ENCODE measurements at places on chromosomes 13 and 19. TPM values are rescaled to one million over a fixed set of nuclear protein-coding genes. Genes with fewer than 3 reads are reported as not detected.

DNA sequence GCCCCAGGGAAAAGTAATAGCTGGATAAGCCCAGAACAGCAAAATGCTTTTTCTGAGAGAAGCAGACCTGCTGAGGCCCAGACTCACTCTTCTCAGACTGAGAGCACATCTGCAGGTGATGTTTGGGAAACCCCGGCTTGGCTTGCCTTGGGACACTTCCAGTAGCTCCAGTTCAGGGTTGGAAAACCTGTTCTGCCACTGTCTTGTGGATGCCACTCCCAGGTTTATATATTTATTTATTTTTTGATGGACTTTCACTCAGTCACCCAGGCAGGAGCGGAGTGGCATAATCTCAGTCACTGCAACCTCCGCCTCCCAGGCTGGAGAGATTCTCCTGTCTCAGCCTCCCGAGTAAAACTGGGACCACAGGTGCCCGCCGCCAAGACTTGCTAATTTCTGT lies 8.0 kb upstream of the SMARCA4 start:
- no peak for DNase-seq

DNA sequence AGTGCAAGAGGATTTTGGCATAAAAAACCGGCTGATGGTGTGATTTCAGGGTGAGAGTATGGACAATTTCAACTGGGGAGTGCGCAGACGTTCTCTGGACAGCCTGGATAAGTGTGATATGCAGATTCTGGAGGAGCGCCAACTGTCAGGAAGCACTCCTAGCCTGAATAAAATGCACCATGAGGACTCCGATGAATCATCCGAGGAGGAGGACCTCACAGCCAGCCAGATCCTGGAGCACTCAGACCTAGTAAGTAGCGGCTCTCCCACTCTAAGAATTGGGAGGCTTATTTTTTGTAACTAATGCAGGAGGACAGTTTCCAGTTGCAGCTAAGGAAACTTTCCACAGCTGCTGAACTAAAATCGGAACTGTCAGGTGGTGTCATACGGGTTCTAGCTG lies 53.6 kb downstream of the ZAR1L start:
- DNase-seq: peak; percentile 79

- no peak for DNase-seq
Observed at GRCh38 chr19:40673397-40673796, 17.1 kb downstream of the NUMBL start.

GRCh38 chr19:32720216-32720935 lies 809 bp downstream of the TDRD12 start:
- no peak for DNase-seq

- DNase-seq: no peak
Observed at GRCh38 chr13:99218545-99218944, 17.9 kb downstream of the UBAC2 start.

- peak; percentile 67 for DNase-seq
Observed at GRCh38 chr19:1373534-1374249, 10.0 kb upstream of the NDUFS7 start.

GRCh38 chr13:78100486-78100885 lies 181.9 kb upstream of the EDNRB start:
- peak; percentile 2 for DNase-seq

DNA sequence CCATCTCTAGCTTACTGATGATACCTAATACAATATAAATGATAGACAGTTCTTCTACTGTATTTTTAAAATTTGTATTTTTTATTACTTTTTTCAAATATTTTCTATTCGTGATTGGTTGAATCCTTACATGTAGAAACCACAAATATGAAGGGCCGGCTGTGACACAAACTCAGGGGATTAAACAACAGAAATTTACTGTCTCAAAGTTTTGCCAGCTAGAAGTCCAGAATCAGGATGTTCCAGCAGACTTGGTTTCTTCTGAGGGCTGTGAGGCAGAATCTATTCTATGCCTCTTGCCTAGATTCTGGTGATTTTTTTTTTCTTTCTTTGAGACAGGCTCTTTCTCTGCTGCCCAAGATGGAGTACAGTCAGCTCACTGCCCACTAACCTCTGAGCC lies 13.8 kb downstream of the FPR1 start:
- no peak for DNase-seq

DNA sequence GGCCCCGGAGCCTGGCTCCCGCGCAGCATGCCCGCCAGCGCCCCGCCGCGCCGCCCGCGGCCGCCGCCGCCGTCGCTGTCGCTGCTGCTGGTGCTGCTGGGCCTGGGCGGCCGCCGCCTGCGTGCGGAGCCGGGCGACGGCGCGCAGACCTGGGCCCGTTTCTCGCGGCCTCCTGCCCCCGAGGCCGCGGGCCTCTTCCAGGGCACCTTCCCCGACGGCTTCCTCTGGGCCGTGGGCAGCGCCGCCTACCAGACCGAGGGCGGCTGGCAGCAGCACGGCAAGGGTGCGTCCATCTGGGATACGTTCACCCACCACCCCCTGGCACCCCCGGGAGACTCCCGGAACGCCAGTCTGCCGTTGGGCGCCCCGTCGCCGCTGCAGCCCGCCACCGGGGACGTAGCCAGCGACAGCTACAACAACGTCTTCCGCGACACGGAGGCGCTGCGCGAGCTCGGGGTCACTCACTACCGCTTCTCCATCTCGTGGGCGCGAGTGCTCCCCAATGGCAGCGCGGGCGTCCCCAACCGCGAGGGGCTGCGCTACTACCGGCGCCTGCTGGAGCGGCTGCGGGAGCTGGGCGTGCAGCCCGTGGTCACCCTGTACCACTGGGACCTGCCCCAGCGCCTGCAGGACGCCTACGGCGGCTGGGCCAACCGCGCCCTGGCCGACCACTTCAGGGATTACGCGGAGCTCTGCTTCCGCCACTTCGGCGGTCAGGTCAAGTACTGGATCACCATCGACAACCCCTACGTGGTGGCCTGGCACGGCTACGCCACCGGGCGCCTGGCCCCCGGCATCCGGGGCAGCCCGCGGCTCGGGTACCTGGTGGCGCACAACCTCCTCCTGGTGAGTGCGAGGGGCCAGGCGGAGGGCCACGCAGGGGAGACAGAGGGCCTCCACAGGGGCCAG lies at the start of gene KL:
TSS of gene KL (plus strand) at position 10 of the 909 bp plus-strand sequence. CDS start at position 28, 18 bp downstream.
- peak; percentile 2 for DNase-seq

DNA sequence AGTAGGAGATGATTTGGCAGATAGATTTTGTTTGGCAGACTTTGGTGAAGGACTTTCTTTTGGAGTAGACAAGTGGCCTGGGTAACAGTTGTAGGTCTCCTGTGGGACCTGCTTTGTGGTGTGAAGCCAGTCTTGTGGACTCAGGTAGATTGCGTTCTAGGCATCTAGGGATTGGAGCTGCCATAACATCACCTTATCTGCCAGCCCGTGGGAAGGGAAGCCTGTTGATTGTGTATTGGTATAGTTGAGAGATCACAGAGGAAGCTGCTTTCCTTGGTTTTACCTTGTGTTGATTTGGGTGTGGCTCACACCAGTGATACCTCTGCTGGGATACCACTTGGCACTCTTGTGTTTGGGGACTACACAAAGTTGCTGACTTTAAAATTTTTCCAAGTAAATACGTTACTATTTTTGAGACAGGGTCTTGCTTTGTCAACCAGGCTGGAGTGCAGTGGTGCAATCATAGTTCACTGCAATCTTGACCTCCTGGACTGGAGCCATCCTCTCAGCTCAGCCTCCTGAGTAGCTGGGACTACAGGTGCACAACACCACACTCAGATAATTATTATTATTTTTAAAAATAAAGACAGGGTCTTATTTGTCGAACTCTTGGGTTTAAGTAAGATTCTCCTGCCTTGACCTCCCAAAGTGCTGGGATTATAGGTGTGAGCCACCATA lies 7.8 kb downstream of the HNRNPM start:
- no peak for DNase-seq

- DNase-seq: no peak
Observed at GRCh38 chr13:30805132-30805537, 69.8 kb downstream of the ALOX5AP start.

GRCh38 chr19:1992759-1993260 lies 22.7 kb downstream of the BTBD2 start:
- DNase-seq: no peak

- DNase-seq: peak; percentile 98
Observed at GRCh38 chr19:56507446-56508289, at the start of gene ZNF471. Gene ZNF471, plus strand, starts transcription at chr19:56507855. Its CDS starts 3,717 bp downstream, at chr19:56511572.

DNA sequence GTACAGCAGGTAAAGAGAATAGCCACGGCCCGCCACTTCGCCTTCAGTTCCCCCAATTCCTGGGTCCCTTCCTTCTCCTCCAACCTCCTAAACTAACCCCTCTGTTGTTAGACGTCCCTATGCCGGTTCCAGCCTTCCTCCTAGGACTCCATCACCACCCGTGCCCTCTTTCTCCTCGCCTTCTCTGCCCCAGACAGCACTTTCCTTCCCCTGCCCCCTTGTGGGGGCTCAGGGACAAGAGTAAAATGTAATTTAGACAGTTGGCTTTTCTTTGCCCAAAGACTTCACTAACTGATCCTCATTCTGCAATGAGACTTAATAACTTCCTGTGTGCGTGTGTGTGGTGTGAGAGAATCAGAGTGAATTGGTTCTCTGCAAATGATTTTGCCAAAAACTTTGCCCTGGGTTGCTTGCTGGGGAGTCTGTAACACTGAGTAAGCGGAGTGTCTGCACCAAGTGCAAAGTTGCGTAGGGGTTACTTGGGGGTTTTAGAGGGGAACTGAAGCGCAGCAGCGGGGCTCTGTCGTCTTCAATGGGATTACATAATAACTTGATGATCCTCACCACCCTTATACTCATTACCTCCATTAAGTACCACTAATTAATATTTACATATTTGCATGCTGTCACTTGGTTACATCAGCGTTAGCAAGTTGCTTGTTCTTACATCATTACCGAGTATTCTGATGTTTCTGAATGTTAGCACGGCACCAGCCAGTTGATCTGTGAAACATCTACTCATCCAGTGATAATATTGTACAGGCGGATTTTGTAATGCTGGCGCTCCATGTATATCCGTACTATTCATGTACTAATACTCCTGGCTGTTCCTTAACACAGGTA lies 19.9 kb upstream of the SGCG start:
- DNase-seq: no peak

DNA sequence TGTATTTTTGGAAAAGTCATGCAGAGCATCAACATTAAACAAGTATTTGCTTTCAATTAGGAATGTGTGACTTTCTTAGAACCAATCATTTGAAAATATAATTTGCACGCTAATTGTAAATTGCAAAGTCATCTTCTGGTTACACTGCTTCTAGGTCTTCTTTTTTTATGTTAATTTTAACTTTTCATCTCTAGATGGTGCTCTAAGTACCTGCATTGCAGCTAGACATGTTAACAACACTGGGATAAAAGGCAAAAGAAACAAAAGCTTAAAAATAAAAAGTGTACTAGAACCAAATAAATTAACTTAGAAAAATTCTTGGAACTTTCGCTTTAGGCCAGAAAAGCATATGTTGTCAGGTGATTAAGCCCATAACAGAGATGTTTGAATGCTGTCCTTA lies 2758.2 kb downstream of the PCDH9 start:
- DNase-seq: no peak

DNA sequence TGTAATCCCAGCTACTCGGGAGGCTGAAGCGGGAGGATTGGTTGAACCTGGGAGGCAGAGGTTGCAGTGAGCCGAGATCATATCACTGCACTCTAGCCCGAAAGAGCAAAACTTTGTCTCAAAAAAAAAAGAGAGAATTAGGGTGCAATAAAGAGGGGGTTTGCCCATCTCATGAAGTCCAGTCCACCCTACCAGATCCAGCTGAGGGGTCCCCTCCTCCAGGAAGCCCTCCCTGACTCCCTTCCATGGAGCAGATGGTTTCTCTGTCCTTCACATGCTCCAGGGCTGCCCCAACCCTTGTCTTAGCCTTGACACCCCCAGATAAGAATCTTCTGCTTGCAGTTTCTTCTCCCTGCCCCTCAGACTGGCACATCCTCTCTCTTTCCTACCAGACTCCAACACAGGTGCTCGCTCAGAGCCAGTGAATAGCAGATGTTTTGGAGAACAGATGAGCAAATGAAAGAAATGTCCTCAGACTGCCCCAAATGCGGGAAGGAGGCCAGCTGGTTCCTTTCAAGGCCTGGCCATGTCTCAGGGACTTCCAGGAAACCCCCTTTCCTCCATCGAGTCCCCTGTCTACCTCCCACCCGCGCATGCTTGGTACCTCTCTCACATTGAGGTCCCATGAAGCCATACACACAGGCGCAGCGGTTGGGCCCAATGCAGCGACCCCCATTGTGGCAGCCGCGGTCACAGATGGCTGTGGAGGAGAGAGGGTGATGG lies 5.0 kb downstream of the FBN3 start:
- DNase-seq: no peak

DNA sequence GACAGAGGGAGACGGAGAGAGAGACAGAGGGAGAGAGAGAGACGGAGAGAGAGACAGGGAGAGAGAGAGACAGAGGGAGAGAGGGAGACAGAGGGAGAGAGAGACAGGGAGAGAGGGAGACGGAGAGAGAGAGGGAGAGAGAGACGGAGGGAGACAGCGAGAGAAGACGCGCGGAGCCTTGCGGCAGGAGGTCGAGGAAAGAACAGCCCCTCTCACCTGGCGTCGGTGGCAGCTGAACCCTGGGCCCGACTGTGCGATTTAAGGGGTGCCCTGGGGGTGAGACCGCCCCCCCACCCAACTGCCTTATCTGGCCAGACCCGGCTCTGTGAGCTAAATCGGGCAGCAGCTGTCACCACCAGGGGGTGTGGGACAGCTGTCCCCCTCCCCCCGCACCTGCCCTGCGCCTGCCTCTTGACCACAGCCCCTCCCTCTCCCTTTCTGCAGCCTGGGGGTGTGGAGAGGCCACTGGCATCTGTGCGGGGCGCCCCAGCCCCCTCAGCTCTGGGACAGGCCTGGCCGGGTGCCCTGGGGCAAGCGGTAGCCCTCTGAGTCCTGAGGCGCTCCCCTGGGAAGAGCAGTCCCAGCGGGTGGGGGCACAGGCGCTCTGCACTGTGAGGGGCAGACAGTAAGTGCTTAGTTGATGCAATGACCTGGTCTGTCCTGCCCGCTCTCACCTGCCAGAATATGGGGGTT lies 10.8 kb downstream of the JOSD2 start:
- DNase-seq: no peak

DNA sequence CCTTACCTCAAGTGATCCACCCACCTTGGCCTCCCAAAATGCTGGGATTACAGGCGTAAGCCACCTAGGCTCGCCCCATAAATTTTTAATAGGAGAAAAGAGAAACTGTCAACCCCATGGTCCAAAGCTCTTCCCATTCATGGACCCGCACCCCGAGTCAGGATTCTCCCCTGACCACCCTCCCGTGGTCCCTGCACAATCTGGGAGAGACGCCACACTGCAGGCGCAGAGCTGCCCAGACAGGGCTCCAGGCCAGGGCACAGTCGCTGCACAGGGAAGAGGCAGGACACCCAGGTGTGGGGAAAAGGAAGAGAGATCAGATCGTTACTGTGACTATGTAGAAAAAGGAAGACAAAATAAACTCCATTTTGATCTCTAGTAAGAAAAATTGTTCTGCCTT lies 54.5 kb downstream of the ZNF93 start:
- no peak for DNase-seq

The ZGLP1 gene
- 0.39 TPM for total RNA-seq

The TRMT1 gene
- 61.6 TPM for total RNA-seq

The TUBA3C gene
- total RNA-seq: 6.2 TPM

The SLC10A2 gene
- total RNA-seq: not detected

The HSPB6 gene
- total RNA-seq: 0.06 TPM

The S1PR4 gene
- not detected for total RNA-seq

The DYRK1B gene
- 1.5 TPM for total RNA-seq

The IL17D gene
- 0.46 TPM for total RNA-seq

The ZNF578 gene
- 1.6 TPM for total RNA-seq

The ZNF546 gene
- total RNA-seq: 0.60 TPM

The FBXO17 gene
- 12.6 TPM for total RNA-seq

The CYP2B6 gene
- total RNA-seq: not detected
